Stimulated activated CD8-positive, alpha-beta memory T cell treated with anti-CD3 and anti-CD28 coated beads, Interleukin-4, amount 100 ng/mL, for 4 hours (primary cell): ENCODE measurements at places on chromosomes 16 and 17.

DNA sequence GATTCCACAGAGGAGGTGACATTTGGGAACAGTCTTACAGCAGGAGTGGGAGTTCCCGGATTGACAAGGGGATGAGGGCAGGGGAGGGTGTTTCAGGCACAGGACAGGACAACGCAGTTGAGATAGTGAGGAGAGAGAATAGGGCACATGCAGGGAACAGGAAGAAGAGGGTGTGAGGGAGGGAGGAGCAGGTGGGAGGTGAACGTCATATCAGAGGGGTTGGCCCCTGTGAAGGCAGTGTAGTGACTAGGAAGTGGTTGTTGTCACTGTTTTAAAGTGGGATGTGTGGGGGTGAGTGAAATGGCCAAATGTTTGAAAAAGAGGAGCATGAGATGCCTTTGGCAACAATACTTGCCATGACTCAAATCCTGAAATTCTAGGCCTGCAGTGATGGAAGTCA is 12.2 kb downstream of the PRKCB start:
- peak; percentile 43 for DNase-seq

DNA sequence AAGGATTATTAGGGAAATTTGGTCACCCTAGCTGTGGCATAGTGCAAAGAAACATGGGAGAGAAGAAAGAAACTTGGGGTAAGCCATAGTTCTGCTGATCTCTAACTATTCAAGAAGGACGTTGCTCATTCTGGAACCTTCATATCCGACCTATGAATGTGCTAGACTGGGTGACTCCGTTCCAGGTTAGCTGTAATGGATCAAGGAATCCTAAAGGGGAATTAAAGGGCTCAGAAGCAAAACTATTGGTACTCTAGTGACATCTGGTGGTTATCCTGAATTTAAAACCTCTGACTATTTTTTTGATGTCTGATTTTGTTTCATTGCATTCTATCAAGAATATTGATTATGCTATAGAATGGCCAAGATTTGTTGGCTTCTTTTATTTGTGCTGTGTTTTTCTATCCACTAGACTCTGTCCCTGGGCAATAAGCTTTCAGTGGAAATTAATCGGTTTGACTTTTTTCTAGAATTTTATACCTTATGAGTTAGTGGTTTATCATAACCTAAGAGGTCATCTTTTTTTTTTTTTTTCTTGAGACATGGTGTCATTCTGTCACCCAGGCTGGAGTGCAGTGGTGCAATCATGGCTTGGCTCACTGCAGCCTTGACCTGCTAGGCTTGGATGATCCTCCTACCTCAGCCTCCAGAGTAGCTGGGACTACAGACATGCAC is 19.5 kb downstream of the PCTP start:
- no peak for DNase-seq

- no peak for DNase-seq
These were observed 383 bp downstream of the ZNF598 start for GRCh38 chr16:2009164-2009711.

DNA sequence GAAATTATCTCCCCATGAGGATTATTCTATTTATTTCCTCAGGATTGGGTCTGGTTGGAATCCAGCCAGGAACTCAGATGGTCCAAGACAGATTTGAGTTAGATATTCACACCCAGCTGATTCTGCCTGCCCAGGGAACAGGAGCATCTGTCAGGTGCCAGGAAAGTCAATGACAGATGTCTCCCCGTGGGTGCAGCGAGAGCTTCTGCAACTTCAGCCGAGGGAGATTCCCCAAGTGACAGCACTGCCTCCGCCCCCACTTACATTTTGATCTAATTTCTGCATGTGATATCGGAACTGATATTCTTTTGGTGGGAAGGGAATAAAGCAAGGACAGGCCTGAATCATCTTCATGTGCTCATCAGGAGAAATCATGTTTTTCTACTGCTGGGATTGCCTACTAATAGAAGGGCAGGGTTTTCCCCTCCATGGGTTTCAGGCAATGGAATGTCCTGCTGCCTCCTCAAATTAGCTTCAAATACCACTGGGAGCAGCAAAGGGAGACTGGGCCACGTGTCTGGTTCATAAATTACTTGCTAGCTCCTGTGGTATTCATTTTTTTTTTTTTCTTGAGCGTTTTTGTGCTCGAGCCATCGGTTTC is 15.7 kb upstream of the DHX8 start:
- DNase-seq: no peak

- DNase-seq: no peak
These were observed 31.0 kb upstream of the GINS2 start for GRCh38 chr16:85719605-85720301.

DNA sequence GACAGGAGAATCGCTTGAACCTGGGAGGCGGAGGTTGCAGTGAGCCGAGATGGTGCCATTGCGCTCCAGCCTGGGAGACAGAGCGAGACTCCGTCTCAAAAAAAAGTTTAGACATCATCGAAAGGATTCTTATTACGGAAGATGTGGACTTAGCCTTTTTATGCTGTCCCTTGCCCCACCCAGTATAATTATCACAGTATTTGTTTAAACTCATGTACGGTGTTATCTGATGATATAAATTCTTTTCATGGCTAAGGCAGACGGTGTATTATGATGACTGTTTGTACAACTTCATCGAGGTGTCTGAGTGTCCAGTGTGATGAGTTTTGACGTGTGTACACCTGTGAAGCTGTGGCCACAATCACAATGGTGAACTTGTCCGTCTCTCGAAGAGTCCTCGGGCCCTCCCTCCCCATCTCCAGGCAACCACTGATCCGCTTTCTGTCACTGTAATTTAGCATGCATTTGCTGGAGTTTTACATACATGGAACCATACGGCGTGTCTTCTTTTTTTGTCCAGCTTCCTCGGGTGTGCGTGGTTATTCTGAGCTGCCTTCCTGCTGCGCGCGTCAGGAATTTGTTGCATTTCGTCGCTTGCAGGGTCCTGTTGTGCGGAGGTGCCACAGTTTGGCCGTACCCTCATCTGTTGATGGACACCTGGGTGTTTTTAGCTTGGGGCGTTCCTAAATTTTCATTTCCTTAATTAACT is 26.2 kb downstream of the BAIAP2 start:
- no peak for DNase-seq

DNA sequence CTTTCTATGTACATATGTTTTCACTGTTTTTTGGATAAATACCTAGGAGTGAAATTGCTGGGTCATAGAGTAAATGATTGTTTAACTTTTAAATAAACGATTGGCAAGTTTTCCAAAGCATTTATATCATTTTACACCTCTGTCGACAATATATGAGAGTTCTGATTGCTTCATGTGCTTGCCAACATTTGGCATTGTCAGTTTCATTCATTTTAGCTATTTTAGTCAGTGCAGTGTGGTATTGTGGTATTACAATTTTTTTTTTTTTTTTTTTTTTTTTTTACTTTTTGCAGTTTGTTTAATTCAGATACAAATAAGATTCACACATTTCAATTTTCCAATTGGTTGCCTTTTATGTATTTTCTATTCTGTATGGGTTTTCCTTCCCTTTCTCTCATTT is 26.0 kb downstream of the TADA2A start:
- no peak for DNase-seq

- no peak for DNase-seq
These were observed 4.3 kb upstream of the ABAT start for GRCh38 chr16:8670014-8670560.

DNA sequence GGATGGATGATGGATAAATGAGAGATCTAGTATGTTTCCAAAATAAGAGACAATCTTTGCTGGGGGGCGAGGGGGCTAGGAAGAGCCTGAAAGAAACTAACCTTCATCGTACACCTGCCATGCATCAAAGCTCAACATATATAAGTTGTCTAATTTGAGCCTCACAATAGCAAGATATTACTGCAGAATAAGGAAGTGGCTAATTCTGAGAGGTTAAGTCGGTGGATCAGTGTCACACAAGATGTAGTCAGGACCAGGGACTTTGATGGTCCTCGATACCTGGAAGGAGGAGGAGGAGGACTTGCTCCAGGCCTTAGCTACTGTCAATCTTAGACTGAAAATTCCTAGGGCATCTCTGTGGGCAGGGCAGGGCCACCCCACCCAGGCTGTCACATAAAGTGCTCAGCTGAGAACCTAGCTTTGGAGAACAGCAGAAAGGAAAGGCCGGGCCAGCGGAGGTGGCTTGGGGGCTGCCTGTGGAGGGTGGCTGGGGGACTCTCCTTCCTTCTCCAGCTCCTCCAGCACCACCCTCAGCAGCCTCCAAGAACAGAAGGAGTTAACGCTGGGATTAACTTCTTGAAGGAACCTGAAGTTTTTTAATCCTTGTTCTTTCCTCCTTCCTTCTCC is 460 bp upstream of the SLC13A2 start:
- no peak for DNase-seq

- no peak for DNase-seq
These were observed 31.2 kb downstream of the RPGRIP1L start for GRCh38 chr16:53672461-53672860.

DNA sequence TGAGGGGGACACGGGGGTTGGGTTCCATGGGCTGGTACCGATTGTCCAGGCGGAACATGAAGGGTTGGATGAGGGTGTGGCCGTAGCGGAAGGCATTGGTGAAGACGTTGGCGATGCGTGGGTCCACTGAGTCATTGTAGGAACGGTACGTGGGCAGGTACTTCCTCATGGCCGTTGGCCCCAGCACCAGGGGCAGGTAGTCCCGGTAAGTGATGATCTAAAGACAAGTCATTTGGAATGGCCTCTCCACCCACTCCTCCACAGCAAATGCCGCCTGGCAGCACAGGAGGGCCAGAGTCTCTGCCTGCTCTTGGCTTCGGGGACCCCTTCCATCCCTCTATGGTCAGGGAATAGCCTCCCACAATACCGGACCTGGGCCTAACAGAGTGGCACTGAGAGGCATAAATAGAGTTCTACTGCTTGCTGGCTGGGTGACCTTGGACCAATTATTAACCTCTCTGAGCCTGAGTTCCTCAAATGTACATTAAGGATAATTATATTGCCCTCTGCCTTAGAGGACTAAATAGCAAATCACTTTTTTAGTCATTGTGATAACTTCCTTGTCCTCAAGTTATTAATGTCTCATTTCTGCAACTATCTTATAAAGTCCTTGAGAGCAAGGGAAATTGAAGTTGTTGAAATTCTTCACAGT is 7.2 kb downstream of the MPO start:
- no peak for DNase-seq

DNA sequence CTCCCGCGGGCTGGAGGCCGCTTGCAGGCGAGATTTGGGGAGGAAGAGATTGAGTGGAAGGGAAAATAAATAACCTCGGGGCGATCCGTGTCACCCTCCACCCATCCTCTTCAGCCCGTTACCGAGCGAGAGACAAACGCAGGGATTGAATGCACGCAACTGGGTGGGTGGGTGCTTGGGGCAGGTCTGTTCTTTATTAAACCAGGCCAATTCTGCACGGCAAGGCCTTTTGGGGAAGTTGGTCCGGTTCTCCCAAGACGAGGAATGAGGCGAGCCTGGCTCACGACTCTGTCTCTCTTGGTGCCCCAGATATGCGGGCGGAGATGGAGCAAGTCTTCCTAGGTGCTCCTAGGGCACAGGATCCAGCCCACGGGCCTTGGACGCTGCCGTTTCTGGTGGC is 396 bp upstream of the HOXB7 start:
- DNase-seq: no peak

- DNase-seq: no peak
These were observed 151.2 kb downstream of the ZNF423 start for GRCh38 chr16:49704586-49705155.

DNA sequence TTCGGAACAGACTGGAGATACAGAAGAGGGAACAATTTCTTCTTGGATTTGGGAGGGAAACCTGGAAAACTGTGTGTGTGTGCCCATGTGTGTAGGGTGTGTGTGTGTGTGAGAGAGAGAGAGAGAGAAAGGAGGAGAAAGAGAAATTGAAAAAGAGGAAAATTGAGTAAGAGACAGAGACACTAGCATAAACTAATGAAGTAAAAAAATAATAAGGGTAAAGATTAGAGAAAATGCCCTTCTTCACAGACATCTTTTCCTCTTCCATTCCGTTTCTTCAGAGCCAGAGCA is 13.9 kb upstream of the HOXB2 start:
- no peak for DNase-seq

GRCh38 chr17:78748048-78748729 is 33.9 kb downstream of the CYTH1 start:
- DNase-seq: no peak

GRCh38 chr16:22161999-22162655 is at the start of gene SDR42E2:
Gene SDR42E2, plus strand, starts transcription at chr16:22162506. Its CDS starts 3,077 bp downstream, at chr16:22165583.
- no peak for DNase-seq

GRCh38 chr16:53111078-53111791 is 56.4 kb downstream of the CHD9 start:
- DNase-seq: no peak

DNA sequence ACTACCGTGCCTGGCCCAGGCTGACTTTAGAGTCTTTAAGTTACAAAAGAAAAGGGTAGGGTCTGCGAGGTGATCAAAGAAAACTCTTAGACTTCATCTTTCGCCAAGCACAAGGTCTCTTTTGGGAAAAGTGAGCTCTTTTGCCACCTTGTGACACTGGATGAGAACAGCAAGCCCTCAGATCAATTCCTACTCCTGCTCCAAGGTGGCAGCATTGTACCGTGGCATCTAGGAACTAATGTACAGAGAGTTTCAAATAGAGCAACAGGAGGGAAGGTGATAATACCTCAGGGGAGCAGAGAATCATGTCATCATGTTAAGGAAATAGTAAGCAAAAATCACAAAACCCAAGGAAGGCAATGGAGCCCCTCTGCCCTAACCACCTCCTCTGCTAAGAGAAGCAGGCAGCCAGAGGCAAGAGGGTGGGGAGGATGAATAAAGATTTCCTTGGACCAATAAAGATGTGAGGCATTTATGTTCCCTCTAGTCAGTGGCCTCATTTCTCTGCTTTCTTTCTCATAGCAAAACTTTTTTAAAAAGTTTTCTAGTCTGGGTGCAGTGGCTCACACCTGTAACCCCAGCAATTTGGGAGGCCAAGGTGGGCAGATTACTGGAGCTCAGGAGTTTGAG is 2.1 kb upstream of the C17orf78 start:
- peak; percentile 6 for DNase-seq

DNA sequence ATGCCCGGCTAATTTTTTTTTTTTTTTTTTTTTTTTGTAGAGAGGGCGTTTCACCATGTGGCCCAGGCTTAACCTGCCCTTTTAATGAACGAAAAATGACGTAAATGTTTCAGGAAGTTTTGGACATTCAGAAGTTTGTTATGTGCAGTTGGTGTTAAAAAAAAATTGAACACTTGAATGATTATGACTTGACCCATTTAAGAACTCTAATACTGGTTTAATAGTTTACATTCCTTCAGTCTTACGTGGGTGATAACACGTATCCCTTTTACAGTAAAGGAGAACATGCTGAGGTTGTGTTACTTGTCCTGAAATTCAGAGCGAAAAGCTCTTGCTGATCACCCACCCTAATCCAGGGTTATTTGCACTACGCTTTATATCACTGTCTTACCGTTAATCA is 1.7 kb downstream of the MLYCD start:
- no peak for DNase-seq

DNA sequence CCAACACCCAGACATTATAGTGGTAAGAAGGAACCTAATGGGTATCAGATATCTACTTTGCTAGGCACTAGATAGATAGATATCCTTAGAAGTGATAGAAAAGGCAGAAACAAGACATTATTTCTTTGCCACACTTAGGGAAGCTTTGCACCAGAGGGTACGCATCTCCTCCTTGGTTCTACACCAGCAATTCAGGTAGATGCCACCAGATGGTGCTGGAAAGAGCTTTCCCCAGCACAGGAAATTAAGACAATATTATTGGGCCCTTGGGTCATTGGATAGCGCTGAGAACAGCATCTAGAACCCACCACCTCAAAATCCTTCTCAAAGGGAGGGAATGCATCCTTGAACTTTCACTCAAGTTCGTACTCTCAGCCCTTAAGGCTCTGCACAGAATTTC is 173.8 kb upstream of the CCL2 start:
- DNase-seq: no peak
